Activated naive CD4-positive, alpha-beta T cell treated with anti-CD3 and anti-CD28 coated beads, Interleukin-2, amount 50 U/mL, for 72 hours (primary cell): ENCODE measurements at places on chromosomes 1 and 21. TPM values are rescaled to one million over a fixed set of nuclear protein-coding genes. Genes with fewer than 3 reads are reported as not detected.

DNA sequence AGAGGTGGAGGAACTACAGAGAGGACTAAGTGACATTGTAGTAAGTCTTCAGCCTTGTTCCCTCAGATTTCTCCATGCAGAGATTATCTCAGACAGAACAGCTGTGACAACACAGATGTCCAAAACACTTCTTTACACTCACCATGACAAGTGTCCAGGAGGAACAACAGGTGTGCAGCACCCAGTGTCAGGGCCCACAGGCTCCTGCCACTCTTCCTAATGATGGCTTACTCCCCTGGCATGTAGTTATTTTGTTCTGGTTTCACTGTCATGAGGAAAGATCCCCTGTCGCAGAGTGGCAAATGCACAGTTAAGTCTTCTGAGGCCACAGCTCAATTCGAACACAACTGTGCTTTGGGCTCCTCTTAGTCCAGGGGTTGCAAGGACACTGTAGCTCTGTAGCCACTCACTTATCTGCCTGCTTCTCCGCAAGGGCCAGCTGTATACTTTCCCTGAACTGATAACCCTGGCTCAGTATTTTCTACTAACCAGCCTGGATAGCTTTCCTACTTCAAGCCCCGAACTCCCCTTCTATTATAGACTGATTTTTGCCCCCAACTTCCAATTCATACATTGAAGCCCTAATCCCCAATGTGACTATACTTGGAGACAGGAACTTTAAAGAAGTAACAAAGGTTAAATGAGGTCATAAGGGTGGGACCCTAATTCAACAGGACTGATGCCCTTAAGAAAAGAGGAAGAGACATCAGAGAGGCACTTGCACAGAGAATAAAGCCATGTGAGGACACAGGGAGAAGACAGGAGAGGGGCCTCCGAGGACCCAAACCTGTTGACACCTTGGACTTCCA, 11.1 kb downstream of the PDZK1 start:
- DNase-seq, result no peak

DNA sequence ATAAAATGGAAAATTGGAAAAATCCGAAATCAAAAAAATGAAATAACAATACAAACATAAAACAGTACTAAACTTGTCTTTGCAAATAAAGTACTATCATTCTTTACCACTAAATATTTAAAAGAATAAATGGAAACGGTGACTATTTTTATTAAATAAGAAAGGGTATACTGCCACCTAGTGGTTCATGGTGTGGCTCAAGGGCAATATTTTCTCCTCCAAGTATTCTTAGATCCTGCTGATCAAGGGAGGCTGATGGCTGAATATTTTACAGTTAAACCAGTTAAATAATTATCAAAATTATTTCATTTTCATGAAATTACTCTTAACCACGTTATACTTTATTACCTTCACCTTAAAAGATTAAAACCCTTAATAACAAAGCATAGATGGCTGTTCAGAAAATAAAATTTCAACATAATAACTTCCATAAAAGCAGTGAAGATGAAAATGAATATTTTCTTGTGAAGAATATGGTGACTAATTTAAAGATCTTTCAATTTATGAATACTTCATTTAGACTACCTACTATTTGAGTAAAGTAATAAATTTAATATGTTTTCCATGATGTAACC, 1793.9 kb downstream of the NCAM2 start:
- DNase-seq, result peak; percentile 13

DNA sequence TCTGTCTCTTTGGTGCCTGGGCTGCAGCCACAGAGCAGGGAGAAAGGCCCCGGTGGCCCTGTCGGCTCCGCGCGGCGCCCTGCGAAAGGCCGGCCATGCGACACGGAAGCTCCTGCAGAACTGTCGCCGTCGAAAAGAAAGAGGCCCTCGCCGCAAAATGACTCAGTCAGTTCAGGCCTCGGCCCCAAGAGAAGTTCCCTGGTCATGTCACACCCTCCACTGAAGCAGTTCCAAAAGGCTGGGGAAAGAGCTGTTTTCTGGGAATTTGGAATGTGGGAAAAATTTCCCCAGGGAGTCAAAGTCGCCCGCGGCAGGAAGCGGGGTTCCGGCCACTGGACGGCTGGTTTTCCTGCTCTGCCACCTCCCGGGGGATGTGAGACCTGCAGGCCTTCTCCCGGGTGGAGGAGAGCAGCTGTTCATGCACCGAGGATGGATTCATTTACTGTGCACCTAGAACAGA, 115.8 kb upstream of the ZNF678 start:
- DNase-seq, result no peak

DNA sequence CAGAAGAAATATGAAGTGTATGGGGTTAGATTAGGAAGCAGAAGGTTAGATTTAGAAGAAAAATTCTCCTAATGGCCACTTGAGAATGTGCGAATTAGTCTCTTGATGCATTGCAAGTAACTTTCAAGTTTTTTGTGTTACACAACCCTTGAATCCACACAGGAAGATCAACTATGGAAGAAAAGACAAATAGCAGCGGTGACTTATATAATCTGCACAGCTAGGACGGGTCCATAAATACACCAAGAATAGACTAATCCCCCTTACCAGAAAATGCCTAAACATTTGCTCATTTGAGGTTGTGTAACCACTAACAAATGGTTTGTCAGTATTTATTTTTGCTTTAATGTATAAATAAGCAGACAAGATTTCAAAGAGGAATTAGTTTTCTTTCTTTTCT, 182.6 kb downstream of the TGFB2 start:
- no peak for DNase-seq

- DNase-seq, result no peak
Measured at GRCh38 chr1:33494929-33495328, 22.5 kb downstream of the ZSCAN20 start.

- DNase-seq, result no peak
Measured at GRCh38 chr1:96968983-96969382, 247.4 kb downstream of the PTBP2 start.

GRCh38 chr21:44875316-44875700, 1.8 kb upstream of the PTTG1IP start:
- DNase-seq, result no peak

DNA sequence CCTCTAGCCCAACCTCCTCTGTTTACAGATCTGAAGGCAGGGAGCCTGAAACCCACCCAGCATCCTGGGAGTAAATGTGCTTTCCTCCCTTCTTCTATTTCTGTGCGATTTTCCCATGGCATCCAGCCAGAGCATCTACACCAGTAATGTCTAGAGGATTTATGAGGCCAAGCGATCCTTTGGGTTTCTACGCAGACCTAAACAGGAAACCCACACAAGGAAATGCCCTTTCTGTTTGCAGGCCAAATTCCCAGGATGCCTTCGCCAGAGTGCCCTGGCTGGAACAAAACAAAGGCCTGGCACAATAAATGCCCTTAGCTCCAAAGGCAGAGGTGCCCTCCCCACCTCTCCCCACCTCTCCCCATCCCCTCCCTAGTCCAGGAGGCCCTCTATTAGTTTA, 110.5 kb upstream of the CDC42BPA start:
- DNase-seq, result no peak

DNA sequence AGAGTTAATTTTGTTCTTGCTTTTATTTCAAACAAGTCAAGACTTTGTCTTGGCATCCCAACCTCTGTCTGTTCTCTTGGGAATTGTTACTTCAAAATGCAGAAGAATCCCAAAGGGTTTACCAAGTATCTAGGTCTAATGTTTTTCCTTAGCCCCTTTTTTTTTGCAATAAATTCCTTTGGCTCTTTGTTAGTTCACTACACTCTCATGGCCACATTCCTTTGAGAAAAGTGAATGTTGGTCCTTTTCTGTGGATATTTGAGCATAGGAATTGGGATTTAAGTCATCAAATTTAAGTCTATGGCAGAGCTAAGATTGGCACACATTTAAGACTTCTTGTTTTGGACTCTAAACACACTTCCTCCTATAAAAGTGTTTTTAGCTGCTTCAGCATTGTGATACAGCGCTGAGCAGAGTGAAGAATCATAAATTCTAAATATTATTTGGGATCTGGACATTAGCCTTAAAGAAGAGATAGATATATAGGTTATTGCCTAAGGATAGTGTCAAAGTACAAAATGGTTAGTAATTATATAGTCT, 1.9 kb downstream of the BTF3L4 start:
- no peak for DNase-seq

DNA sequence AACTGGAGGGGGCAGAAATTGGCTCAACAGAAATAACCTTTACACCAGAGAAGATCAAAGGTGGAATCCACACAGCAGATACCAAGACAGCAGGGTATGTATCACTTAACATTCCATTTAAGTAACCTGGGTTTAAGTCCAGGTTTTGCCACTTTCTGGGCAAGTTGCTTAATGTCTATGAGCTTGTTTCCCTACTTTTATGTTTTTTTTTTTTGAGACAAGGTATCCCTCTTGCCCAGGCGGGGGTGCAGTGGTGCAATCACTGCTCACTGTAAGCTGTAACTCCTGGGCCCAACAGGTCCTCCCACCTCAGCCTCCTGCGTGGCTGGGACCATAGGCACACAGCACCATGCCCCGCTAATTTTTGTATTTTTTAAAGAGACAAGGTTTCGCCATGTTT, 2.2 kb downstream of the RTCA start:
- DNase-seq, result no peak

DNA sequence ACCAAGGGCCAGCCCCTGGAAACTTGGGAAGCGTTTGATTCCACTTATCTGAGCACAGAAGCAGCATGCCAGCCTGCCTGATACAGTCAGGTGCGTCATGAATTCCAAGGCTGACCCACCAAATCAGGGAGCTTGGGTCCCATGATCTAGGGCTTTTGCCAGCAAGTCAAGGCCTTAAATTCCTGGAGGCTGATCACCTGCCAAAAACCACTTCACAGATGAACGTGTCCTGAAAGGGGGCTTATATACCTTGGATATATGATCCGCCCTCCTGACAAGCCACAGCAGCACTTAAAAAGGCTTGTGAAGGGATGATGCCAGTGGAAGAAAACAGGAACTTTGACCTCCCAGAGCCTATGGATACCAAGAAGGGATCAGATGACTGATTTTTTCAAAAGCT, 24.0 kb upstream of the CLIC6 start:
- DNase-seq, result peak; percentile 35

- no peak for DNase-seq
Measured at GRCh38 chr1:1929102-1929638, 10.1 kb upstream of the TMEM52 start.

DNA sequence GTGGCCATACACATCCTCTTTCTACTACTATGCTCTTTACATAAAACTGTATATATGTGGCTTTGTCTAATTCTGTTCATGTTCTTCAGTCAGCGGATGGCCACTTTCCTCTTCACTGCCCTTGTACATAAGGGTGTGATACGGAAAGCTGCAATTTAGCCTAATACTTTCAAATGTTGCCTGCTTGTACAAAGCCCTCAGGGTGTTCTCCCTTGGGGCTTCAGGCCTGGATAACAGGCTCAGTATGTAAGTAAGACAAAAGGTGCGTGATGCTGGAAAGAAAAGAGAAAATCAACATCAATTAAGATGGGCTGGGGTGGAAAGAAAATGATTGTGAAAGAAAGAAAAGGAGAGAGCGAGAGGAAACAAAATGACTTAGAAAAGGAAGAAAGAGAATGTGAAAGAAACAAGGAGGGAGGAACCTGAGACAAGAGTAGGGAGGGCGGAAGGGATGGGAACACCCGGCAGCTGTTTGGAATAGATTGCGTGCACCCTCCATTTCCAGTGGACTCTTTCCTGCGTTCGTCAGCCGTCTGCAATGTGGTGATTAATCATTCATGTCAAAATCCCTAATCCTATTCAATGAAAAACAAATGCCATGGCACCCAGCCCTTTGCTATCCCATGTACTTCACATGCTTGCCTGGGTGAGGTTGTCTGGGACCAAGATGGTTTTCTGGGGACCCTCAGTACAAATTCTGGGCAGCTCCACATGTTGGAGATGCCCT, 553.6 kb downstream of the NUF2 start:
- no peak for DNase-seq

DNA sequence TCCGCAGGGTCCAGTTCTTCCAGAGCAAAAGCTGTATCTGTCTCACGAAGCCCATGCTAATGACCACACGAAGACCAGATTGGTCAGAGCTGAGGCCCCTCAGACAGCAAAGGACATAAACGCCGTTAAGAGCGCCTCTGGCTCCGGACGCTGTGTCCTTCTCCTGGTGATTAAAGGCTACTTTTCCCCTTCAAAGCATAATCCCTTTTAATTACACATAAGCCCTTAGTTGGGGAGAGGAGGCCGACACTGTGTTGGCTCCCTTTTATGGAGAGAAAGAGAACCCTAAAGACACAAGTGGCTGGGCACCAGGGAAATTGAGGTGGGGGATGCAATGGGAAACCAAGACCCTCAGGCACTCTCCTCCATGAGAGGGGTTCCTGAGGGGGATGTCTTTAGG, at the start of gene ABCA4:
ABCA4 (minus strand) TSS at position 158 of the 400 bp plus-strand sequence; CDS start at position 55, 103 bp downstream.
- no peak for DNase-seq

- peak; percentile 37 for DNase-seq
Measured at GRCh38 chr1:17826165-17826488, 71.0 kb downstream of the ACTL8 start.

DNA sequence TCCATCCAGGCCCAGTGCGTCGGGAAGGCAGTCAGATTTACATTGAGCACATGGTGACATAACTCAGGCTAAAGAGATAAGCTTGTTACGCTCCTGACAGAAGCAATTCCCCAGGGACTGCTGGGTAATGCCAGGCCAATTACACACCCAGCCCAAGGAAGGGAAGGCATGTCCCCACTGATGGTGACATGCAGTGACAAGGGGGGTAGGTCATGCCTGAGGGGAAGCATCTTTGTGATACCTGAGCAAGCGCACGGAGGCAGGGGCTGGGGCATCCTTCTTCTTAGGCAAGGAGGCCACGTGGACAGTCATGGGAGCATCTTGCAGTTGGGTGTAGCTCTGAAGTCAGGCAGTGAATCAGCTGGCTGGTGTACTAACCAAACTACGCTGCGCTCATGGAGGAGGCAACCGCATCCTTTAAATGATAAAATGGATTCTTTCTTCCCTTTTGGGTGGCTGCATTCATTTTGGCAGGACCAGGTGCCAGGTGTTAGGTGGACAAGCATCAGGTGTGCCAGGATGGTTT, 39.6 kb upstream of the GRIK3 start:
- no peak for DNase-seq

DNA sequence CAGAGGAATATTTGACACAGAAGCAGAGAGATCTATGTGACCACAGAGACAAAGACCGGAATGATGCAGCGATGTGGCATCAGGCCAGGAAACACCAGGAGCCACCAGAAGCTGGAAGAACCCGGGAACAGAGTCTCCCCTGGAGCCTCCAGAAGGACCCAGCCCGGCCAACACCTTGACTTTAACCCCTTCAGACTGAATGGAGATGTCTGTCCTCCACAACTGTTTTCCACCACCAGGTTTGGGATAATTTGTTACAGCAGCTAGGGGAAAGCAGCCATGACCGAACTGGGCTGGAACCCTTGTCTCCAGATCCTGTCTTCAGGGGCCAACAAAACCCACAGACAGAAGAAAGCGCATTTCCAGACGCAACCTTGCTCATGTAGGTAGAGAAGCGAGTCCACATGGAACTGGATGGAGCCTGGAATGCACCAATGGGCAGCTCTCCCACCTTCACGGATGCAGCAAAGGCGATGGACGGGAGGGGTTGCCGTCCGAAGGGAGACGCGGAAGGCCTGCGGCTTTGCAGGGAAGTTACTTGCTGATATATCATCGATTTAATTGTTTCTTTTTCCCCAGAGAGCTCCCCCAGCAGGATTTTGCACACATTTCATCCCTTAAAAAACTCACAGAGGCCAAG, 396.6 kb downstream of the NPHP4 start:
- DNase-seq, result no peak

IGFN1 gene
- not detected for total RNA-seq

WNT4 gene
- total RNA-seq, result not detected

TEX38 gene
- not detected for total RNA-seq

NBPF10 gene
- 3.1 TPM for total RNA-seq

GNG5 gene
- total RNA-seq, result 116 TPM

SERINC2 gene
- total RNA-seq, result not detected

KCNE2 gene
- total RNA-seq, result not detected

AMPD1 gene
- total RNA-seq, result not detected

TGFBR3 gene
- 1.2 TPM for total RNA-seq

SELENBP1 gene
- not detected for total RNA-seq

TLCD4 gene
- total RNA-seq, result 0.34 TPM

PDE9A gene
- 4.2 TPM for total RNA-seq
